ENCODE measurements at places on chromosomes 5 and 9.

GRCh38 chr9:16223074-16223871 is 647.2 kb downstream of the BNC2 start:
- DNase-seq, result no peak

DNA sequence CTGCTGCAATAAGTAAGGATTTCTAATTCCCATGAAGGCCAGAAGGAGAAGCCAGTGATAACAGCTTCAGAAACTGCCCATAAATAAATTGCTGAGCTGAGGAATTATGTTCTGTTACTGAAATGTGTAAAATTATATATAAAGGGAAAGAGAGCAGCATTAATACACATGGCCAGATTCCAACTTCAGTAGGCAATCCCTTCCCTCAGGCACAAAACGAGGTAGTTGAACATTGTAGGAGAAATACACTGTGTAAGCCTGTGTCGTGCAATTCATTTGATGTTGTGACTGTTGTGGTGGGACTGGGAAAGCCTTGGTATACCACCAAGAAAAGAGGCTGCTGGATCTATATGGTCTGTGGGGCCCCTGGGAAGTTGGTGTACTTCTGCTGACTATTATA is 192.9 kb downstream of the WDR70 start:
- no peak for DNase-seq

- no peak for DNase-seq
These were observed 104.4 kb downstream of the C5orf15 start for GRCh38 chr5:133863857-133864585.

GRCh38 chr9:80899208-80899607 is 790.1 kb downstream of the TLE1 start:
- DNase-seq, result peak; percentile 10

DNA sequence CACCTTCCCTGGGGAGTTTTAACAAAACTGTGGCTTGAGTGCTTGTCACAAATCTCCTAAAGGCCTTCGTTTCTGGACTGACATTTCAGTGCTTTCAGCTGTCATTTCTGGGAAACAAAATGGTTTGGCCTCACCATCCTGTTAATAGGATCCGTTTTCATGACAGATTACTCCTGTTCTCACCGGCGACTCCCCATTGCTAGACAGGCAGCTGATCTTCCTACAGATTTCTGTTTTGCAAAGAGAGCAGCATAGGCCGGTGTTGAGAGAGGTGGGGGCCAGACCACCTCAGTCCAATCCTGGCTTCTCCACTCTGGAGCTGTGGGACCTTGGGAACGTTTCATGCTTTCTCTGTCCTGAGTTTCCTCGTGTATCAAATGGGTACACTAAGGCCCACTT is 75.5 kb upstream of the OTULINL start:
- no peak for DNase-seq

DNA sequence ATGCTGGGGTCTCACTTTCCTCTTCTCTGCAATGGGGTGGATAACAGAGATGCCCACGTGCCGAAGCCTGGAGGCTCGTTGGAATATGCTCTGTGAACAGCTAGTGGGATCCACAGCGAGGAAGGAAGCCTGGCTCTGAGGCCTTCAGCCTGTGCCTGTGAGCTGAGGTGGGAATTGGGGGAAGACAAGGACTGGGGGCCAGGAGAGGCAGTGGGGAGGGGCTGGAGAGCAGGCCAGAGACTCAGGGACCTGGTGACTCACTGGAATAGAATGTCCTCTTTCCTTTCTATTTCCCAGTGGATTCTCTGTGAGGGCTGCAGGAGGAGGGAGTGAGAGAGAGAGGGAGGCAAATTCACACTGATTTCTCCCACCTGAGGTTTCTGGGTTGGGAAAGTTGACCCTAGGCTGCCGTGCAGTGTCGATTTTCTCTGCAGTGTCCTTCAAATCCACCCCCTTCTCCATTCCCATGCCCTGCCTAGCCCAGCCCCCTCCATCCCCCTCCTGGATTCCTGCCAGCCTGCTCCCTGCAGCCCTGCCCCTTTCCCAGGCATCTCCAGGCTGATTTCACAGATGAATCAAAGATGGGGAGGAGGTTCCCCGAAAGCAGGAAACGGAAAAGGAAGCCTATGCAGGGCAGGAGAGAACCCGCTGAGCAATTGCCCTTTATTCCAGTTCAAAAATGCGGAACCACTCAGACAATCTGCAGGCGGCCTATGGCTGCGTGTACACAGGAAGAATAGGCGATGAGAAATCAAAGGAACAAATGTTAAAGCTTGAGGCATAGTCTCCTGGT is 1.4 kb upstream of the SPAAR start:
- DNase-seq, result peak; percentile 86

DNA sequence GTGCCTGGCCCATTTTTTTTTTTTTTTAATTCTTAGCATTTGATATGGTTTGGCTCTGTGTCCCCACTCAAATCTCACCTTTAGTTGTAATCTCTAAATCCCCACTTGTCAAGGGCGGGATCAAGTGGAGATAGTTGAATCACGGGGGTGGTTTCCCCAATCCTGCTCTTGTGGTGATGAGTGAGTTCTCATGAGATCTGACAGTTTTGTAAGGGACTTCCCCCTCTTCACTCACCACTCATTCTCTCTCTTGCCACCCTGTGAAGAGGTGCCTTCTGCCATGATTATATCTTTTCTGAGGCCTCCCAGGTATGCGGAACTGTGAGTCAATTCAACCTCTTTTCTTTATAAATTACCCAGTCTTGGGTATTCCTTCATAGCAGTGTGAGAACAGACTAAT is 27.2 kb downstream of the NDUFAF2 start:
- DNase-seq, result no peak

- DNase-seq, result no peak
These were observed 684.7 kb upstream of the NUDT12 start for GRCh38 chr5:104247260-104247659.

- no peak for DNase-seq
These were observed 170.7 kb upstream of the PHYKPL start for GRCh38 chr5:178403351-178403750.

GRCh38 chr5:4868140-4868735 is 271.9 kb upstream of the ADAMTS16 start:
- peak; percentile 80 for DNase-seq

DNA sequence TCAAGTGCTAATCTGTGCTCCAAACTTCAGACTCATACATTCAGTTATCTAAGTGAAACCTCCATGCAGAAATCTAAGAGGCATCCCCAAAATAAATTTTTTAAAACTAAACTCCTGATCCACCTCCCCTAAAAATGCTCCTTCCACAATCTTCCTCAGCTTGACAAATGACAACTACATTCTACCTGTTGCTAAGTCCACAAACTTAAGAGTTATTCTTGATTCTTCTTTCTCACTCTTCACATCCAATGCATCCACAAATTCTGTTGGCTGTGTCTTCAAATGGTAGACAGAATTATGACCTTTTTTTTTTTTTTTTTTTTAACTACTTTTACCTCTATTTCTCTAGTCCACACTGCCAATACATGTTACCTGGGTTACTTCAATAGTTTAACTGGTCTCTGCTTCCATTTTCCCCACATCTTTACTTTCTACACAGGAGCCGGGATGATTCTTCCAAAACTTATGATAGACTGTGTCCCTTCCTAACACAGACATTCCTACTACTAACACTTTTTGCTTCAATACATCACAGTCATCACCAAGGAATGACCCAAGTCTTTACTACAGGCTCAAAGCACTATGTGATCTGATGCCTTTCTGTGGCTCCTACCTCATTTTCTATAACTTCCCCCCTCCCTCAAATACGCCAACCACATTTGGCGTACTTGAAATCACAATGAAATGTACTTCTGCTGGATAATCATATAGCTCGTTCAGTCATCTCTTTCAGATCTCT is 143.6 kb downstream of the PDE4D start:
- DNase-seq, result no peak

- DNase-seq, result no peak
These were observed 16.9 kb downstream of the ANKRD33B start for GRCh38 chr5:10580531-10581423.

- no peak for DNase-seq
These were observed 552.2 kb upstream of the RIOK2 start for GRCh38 chr5:97735209-97735608.

GRCh38 chr5:39469176-39469575 is 44.4 kb upstream of the DAB2 start:
- no peak for DNase-seq
